ENCODE measurements at places on chromosomes 5 and 9.

DNA sequence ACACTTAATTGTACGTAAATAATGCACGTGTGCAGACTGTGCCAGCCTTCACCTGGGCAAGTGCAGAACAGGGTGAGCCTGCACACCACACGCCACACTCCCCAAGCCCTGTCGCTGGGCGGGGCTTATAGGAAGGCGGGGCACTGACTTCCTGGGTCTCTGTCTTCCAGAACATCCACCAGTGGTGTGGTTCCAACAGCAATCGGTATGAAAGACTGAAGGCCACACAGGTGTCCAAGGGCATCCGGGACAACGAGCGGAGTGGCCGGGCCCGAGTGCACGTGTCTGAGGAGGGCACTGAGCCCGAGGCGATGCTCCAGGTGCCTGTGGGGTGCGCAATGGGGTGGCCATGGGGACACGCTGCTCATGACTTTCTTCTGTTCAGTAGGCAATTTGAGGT lies 44.2 kb downstream of the GSN start:
- DNase-seq = no peak

- DNase-seq = no peak
Observed at GRCh38 chr9:89743573-89744254, 138.9 kb downstream of the GADD45G start.

GRCh38 chr9:1404940-1405339 lies 354.8 kb downstream of the DMRT2 start:
- no peak for DNase-seq

DNA sequence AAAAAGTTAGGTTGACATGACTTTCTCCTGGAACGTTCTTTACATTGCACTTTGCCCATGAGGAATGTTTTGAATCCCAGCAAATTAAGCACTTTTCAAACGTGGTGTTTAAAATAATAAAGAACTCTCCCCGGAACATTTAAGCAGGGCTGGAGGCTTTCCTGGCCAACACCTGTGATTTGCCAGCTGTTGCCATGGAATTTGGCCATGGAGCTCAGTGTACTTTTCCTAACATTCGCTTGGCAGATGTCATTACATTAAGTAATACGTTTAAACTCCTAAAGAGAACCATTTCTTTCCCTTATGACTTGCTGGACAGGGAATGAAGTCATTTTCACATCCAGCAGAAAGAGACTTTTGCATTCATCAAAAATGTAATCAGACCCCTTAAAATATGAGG lies 146.1 kb downstream of the GAS1 start:
- DNase-seq = no peak
